ENCODE measurements at places on chromosomes 1 and 21. TPM values are rescaled to one million over a fixed set of nuclear protein-coding genes. Genes with fewer than 3 reads are reported as not detected.

The LCE3E gene
- not detected for total RNA-seq

The UBAP2L gene
- total RNA-seq, result 104 TPM

The NES gene
- total RNA-seq, result 100.0 TPM

The ADGRL4 gene
- 34.5 TPM for total RNA-seq

The HHAT gene
- total RNA-seq, result 1.7 TPM

The UBXN10 gene
- 0.29 TPM for total RNA-seq

- no peak for DNase-seq
These were observed 8.3 kb downstream of the MCOLN2 start for GRCh38 chr1:84988588-84988987.

DNA sequence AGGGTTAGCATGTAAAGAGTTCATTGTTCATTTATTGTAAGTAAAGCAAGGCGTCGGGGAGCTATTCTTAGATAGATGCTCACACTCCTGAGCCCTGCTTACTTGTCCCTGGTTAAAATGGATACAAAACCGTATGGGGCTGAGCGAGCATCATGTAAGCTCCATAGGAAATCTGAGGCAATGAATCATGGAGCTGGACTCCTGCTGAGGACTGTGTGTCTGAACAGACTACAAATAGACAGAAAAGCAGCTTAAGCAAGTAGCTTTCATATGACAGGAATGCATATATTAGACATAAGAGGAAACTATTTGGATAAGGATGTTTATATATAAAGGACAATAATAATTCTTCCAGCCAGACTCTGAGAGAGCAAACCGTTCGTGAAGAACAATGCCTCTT, 604.9 kb upstream of the PTBP2 start:
- DNase-seq, result no peak

DNA sequence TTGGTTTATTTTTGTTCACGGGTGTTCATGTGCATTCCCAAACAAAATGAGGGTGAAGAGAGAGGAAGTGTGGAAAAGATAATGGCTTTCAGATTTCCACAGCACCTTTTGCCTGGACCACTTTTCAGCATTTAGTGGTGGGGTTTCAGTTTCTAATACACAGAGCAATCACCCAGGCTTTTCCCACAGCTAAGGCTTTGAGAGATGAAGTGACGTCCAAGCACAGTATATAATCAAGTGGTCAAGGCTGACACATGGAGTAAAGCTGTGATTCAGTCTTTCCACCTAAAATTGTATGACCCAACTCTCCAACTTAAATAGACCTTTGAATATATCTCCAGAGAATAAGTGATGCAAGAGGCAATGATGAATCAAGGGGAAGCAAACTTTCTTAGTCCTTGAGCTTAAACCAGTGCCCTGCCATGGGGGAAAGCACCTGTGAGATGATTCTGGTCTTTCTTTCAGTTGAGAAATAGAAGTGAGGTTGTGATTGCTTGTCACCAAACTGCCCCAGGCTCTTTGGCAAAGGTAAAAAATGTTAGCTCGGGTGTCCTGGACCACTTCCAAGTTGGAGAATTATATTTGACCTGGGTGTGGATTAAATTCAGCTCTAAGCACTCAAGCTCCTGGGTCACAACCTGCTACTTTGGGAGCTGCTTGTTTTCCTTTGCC, 2.4 kb upstream of the PIK3R3 start:
- no peak for DNase-seq

DNA sequence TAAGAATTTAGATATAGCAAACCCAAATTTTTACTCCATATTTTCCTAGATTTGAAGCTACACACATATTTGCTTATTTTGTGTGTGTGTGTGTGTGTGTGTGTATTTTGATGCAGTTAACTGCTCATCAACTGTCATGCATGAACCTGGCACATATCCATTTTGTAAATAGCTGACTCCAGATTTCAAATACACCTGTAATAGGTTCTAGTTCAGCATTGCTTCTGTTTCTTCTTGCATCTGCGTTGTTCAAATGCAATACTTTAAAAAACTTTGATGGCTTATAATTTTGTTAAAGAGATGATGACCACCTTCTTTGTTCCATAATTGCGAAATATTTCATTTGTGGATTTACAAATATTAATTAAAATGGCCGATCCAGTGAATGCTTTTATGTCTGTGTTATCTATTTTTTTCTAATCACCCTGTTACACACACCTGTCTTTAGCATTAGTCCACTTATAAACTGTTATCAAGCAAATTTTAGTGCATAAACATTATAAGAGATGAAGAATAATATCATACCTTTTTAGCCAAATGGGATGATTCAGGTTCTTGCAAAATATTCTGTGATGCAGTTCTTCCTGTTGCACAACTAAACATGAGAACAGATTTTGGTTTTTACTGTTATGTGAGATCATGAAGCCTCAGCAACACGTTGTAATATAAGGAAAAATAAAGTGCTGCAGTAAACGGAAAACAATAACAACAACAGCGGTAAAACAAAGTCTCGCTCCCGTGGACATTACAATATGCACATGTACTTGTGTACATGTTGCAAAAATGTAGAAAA, 12.7 kb upstream of the S100A11 start:
- no peak for DNase-seq

DNA sequence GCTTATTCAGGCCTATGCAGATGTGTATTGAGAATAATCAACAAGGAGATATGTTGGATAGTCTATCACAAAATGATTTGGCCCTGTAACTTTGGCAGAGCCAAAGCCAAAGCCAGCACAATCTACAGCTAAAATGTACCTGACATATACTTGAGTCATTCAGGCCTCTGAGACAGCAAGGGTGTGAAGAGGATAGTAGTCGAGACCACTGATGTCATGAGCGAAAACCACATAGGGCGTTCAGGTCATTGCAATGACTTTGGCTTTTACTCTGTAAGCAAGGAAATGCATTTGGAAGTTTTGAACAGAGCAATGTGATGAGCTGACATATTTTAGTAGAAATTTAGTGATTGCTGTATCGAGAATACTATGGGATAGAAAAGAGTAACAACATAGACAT, 579.6 kb downstream of the AMY1C start:
- DNase-seq, result no peak

DNA sequence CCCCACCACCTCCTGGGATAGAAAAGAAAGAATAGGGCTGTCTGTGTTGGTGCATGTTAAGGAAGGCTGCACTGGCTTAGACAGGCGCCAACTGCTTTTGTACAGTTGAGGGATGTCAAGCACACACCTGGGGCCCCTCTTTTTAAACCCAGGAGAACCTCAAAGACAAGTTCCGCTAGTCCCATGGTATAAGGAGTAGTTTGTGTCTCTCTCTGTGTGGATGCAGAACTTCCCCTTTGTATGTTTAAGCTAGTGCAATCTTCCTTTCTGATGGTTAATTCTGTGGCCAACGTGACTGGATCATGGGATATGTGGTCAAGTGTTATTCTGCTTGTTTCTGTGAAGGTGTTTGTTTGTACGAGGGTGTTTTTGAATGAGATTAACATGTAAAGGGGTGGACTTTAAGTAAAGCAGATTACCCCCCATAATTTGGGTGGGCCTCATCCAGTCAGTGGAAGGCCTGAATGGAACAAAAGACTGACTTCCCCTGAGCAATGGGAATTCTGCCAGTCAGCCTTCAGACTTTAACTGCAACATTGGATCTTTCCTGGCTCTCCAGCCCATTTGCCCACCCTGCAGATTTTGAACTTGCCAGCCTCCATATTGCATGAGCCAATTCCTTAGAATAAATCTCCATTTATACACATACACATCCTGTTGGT, 9.5 kb upstream of the DUSP10 start:
- DNase-seq, result no peak

DNA sequence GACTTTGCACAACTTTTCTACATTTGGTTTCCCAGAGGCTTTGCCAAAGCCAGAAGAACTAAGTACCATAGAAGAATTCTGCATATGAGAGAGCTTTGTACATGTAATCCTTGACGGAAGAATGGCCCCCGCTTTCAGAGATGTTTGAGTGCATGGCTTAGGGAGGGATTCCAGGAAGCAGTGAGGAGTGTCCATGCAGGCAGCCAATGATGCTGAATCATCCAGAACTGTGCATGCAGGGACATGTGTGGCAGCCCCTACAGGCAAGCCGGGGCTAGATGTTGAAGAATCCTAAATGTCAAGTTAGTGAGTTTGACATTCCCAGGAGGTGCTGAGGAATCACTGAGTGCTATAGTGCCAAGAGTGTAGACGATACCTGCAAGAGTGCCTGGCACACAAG, 9.9 kb upstream of the HAO2 start:
- no peak for DNase-seq

- no peak for DNase-seq
These were observed 30.2 kb downstream of the ADAMTS5 start for GRCh38 chr21:26936641-26937040.

GRCh38 chr21:44555200-44555875, 3.3 kb downstream of the KRTAP10-3 start:
- peak; percentile 59 for DNase-seq

- peak; percentile 66 for DNase-seq
These were observed 28.5 kb downstream of the KNCN start for GRCh38 chr1:46522969-46523320.

GRCh38 chr1:218705391-218705790, 360.3 kb downstream of the TGFB2 start:
- DNase-seq, result no peak
